ENCODE measurements at places on chromosomes 6 and 20. TPM values are rescaled to one million over a fixed set of nuclear protein-coding genes. Genes with fewer than 3 reads are reported as not detected.

- DNase-seq = no peak
Observed at GRCh38 chr6:134389658-134390057, 71.7 kb upstream of the SGK1 start.

DNA sequence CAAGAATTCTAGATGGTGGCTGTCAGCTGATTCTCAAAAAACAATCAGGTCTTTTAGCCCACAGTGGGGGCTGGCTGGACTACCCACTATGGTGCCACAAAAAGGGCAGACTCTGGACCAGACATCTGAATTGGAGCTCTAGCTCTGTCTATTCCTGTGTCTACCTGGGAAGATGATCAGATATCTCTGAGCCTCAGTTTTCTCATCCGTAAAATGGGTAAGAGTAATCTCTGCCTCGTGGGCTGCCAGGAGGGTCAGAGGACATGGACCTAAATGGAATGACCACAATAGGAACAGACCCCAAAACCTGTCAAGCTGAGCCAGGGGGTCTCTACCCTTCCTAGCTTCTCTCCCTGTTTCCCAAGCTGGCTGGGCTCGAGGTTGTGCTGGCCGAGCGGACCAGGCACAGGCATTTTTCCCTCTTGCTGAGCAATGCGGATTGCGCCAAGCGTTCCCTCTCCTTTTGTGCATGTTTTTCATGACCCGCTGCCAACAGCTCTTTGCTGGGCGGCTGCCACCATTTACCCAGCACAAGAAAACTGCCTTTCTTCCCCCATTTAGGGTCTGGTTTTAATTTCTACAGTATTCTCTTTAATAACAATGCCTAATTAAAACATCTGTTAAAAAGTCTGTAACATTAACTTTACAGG, 74.7 kb upstream of the MAFB start:
- no peak for DNase-seq

Gene EYS
- not detected for total RNA-seq

- peak; percentile 39 for DNase-seq
Observed at GRCh38 chr6:108760126-108761050, 87.8 kb upstream of the ARMC2 start.

DNA sequence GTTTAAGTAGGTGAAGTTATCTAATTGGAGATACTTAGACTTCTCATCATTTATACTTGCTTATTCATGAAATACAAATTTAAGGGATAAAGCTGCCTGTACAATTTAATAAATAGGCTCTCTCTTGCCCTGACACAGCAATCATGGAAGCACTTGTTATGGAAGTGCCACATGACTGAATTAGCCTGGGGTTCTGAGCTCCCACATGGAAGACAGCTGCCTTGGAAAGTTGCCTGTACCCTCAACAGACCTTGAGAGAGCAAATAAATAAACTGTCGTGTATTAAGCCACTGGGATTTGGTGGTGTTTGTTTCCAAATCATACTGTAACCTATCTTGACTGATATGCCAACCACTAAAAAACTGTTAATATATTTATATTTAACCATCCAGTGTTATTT, 87.0 kb upstream of the RSPO3 start:
- DNase-seq = no peak

Data from ureter (tissue), 1 donor.